ENCODE measurements at places on chromosomes 3 and 15.

DNA sequence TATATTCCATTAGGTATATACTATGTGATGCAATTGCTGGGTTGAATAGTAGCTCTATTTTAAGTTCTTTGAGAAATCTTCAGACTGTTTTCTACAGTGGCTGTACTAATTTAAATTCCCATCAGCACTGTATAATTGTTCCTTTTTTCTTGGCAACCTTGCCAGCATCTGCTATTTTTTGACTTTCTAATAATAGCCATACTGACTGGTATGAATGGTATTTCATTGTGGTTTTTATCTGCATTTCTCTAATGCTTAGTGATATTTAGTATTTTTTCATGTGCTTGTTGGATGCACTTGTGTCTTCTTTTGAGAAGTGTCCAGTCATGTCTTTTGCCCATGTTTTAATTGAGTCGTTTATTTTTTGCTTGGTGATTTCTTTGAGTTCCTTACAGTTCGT is 145.1 kb upstream of the PLSCR5 start:
- DNase-seq: no peak

GRCh38 chr15:51132384-51133139 is 37.9 kb upstream of the TNFAIP8L3 start:
- no peak for DNase-seq

DNA sequence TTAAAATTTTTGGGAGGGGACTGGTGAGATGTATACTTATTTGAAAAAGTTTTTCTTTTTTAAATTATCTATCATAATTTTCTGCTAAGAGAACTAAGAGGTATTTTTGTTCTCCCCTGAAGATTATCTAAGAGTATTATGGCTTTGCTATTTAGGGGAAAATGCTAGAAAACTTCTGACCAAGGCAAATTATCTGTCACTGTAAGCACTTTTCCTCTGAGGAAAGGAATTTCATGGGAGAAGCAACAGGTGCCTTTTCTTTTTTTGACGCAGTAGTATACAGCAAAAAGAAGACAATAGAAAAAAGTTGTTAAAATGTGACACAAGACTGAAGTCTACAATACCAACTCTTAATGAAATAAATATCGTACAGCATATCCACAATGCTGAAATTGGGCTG is 201.6 kb upstream of the NANOGP8 start:
- no peak for DNase-seq

DNA sequence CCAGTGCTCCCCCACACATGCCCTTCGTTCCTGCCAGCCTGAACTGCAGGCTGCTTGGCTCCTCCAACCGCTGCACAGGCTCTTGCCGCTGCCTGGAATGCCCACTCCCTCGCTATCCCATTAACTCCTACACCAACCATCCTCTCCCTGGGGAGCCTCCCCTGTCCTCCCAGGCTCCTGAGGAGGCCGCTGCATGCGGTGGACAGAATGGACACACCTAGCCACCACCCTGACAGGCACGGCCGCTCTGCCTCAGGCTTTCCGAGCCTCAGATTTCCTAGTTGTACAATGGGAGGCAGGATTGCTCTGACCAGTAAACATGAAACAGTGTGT is 2.3 kb downstream of the PLXNB1 start:
- no peak for DNase-seq

DNA sequence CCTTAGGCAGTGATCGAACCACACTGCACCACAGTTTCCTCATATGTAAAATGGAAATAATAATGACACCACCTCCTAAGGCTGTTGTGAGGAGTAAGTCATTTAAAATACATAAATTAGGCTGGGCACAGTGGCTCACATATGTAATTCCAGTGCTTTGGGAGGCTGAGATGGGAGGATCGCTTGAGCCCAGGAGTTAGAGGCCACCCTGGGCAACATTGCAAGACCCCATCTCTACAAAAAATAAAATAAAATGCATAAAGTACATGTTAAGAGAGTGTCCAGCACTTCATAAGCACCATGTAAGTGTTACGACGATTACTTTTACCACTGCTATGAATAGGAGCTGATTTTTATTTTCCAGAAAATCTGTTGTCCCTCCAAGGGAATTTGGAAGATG is 440.0 kb downstream of the FOXP1 start:
- DNase-seq: no peak

DNA sequence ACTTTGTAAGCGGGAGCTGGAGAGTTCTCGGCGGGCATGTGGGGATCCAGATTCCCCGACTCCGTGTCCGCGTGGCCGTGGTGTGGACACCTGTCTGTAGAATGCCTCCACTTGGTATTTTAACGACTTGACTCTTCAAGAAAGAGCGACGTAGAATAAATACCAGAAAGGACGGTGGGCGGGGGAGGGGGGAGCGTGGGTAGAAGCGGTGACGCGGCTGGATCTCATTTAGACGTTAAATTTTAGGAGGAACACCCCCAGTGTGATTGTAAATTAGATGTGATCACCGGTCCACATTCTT is 620 bp upstream of the PYGO1 start:
- no peak for DNase-seq

DNA sequence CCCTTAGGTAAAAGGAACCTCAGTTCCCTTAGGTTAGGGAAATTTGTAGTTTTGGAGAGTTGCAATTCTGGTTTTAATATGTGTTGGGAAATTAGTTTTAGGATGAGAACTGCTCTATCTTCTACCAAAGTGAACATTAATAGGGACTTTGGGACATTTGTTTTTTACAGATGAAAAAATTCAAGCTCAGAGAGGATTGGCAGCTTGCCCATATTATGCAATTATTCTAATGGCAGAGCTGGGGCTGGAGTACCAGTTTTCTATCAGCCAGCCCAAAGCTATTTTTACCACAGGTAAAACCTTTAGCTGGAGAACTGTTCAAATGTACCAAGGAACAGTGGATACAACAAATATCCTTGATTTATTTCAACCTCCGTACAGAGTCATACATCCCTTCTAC is 127.0 kb downstream of the CPNE4 start:
- no peak for DNase-seq

- no peak for DNase-seq
These were observed 213.8 kb upstream of the STAC start for GRCh38 chr3:36166477-36166876.

DNA sequence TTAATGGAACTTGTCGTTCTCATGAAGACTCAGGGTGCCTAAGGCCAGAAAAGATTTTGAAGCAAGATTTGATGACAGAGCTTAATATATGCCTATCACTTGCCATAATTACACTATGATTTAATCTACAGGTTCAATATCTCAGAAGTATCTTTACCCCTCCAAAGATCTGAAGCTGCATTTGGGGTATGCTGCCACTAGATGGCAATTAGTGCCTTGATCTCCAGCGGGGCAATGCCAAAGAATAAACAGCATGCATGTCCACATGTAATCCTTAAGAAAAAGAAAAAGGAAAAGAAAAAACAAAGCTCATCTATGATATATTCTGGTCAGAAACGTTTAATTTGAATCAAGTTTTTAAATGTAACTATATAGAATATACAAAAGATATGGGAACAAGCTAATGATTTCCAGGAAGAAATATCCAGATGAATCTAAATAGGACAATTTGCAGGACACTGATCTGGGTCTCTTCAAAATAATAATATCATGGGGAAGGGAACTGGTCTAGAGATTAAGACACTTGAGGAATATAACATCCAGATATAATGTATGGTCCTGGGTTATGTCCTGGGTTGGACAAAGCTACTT is 55.0 kb upstream of the SOX14 start:
- DNase-seq: no peak

- DNase-seq: no peak
These were observed 476.8 kb downstream of the NTRK3 start for GRCh38 chr15:87779746-87780145.

DNA sequence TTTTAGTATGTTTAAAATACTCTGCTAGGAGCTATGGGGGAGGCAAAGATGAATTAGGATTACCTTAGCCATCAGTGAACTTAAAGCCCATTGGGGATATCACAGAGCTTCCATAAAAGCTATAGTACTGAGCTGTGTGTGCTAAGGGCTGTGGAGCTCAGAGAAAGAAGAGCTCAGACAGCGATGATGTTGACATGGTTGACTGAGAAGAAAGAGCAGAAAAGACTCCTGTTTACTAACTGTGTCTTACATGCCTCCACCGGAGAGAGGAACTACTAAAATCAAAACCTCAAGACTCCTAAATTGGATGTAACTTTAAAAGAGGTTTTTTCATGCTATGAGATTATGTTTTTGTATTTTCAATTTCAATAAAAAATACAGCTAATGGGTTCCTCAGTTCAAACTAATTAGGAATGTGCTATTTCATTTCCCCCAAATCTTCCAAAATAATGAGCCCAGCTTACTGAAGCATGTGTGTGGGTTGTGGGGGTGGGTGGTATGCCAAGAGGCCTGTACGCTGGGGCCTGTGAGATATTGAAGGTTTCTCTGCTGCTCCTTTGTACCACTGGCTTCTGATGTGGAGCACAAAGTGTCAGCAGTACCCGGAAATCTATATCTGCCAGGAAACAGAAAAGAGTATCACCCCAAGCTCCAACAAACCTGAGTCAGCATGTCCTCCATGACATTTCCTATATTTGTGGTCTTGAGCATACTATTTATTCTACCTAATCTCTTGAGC is 22.7 kb downstream of the DGKG start:
- DNase-seq: no peak

GRCh38 chr3:10949197-10949596 is 43.4 kb upstream of the SLC6A1 start:
- DNase-seq: no peak

DNA sequence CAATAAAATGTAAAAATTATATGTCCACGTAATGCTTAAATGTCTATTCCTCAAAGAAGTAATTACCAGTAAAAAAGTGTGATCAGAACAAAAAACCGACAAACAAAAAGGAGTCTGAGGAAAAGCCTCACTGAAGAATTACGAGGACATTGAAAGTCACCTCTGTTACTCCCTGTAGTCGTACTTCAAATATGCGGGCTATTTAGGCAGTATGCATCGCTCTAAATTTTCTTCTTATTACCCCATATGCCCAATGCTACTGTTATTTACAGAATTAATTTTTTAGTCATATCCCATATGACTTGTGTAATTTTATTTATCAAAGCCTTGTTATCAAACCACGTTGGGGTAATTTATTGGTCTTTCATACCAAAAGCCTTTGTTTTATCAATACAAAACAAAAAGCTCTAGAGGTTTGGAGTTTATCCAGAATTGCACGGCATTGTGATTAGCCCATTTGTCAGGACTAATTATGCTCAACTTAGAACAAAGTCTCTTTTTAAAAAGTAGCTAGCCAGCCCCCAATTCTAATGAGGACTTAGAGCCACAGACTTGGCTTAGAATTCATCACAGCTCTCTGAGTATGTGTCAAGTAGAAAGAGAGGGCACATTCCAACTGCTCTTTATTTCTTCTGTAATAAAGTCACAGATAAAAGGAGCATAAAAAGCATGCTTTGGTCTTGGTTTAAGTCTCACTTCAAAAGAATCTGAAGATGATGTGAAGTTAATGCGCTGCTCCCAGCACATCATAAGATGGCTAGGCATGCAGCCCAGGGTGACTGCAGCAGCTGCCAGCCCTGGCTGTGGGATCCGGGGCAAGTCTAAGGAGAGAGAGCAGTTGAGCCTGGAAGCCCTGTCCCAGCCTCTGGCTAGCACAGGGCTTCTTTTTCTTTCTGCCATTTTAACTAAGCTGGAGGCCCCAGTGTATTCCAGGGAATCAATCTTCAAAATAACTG is 521.0 kb downstream of the GABRG3 start:
- DNase-seq: no peak

All from stimulated activated CD8-positive, alpha-beta memory T cell treated with anti-CD3 and anti-CD28 coated beads, Interleukin-2, amount 100 ng/mL, for 48 hours (primary cell).